Psoas muscle (tissue), 8 donors: ENCODE measurements at places on chromosomes 5 and 9. TPM values are rescaled to one million over a fixed set of nuclear protein-coding genes. Genes with fewer than 3 reads are reported as not detected.

DNA sequence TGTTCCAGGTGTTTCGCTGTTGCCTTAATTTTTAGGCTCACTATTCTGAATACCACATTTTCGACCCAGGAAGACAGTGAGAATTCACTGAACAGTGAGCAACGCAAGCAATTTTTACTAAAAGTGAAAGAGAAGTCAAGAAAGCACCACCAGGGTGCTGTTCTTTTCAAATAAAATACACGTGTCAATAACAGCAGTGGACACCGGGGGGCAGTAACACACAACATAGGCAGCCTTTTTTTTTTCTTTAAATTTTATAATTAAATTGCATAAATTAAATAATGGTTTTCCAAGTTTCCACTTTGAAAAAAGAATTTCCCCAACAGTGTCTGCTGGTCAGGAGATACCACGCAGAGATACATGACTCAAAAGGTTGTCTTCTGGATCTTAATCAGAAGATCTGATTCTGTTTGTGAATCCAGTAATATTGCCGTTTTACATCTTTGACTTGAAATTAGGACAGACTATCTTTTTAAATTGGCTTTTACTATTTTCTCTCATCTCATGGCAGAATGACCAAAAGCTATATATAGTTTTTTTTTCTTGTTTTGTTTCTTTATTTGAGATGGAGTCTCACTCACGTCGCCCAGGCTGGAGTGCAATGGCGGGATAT lies 47.1 kb upstream of the SH3GL2 start:
- DNase-seq = no peak

- DNase-seq = no peak
Measured at GRCh38 chr9:89752154-89752553, 147.3 kb downstream of the GADD45G start.

DNA sequence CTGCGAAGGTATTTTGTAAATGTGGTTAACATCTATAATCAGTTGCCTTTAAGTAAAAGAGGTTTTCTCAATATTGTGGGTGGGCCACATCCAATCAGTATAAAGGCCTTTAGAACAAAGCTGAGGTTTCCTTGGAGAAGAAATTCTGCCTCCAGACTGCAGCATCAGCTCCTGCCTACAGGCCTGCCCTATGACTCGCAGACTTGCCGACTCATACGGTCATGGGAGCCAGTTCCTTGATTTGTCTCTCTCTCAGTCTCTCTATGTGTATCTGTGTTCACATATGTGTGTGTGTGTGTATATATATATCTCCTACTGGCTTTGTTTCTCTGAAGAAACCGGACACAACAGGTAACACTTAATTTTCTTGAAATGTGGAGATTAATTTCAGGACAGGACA lies 45.3 kb downstream of the SLC36A1 start:
- DNase-seq = no peak

GRCh38 chr9:12318732-12319685 lies 374.2 kb upstream of the TYRP1 start:
- no peak for DNase-seq

DNA sequence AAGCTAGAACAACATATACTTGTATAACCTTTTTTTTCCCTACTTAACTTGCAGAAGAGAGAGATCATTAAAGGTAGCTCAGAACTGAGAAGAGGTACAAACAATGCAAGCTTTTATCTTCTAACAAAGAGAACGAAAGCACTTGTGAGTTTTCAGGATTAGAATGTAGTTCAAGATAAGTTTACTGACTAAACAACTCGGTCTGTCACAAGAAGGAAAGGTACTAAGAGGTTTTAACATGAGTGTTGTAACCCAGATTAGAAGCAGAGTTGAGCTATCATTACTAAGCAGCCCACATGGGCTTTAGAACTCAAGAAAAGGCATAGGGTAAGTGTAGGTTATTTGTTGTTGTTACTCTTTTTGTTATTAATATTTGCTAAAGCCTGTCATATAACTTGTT lies 25.2 kb downstream of the GIN1 start:
- DNase-seq = no peak

DNA sequence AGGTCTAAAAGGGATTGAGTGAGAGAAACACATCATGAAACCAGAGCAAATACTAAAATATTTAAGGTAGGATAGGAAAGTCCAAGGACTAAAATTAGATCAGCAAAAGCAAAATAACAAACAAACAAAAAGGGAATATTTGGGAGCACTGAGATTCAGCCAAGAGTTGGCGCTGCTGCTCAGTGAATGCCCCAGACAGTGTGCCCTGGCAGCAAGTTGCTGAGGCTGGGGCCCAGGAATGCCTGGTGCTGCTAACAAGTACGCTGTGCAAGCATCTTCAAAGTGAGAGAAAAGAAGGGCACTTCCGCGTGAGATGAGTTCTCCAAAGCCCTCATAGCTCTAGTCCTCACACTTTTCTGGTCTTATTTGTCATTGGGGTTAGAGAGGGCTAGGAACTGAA lies 603.3 kb downstream of the EFNA5 start:
- DNase-seq = no peak

DNA sequence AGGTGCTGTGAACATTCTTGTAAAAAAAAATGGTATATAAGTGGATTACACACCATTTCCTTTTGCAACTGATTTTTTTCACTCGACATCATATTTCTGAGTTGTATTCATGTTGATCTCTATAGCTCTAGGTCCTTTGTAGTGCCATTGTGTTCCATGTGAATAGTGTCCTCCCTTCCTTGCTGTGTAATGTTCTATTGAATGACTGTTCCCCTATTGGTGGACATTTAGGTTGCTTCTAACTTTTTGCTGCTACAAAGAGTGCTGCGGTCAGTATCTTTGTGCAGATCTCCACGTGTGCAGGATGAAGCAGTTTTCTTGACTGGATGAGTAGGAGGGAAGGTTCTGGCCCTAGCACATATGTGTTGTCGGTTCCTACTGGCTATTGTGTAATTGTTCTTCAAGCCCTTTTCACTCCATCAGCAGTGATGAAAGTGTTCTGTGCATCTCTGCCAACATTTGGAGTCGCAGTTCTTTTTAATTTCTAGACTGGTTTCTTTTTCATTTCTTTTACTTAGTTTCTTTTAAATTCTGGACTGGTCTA lies 20.2 kb downstream of the DAB2IP start:
- DNase-seq = no peak

- DNase-seq = no peak
Measured at GRCh38 chr9:137771580-137771979, 106.0 kb upstream of the CACNA1B start.

- DNase-seq = no peak
Measured at GRCh38 chr9:23651051-23651450, 175.0 kb downstream of the ELAVL2 start.

- DNase-seq = no peak
Measured at GRCh38 chr9:94610181-94610606, 16.6 kb upstream of the FBP2 start.

DNA sequence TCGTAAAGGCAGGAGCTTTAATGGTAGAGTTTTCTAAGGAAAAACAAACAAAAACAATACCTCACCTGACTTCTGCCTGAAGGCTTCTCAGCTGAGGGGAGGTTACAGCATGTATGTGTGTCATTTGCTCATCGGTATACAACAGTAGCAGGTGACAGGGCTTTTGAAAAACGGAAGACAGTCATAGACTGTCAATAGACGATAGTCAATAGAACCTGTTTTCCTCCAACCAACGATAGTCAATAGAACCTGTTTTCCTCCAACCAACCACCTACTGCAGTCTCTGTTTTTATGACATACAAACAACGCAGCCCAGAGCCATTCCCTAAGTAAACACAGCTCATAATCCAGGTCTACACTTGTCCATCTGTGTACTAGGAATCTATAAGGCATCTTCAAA lies 74.6 kb downstream of the RETREG1 start:
- DNase-seq = no peak

DNA sequence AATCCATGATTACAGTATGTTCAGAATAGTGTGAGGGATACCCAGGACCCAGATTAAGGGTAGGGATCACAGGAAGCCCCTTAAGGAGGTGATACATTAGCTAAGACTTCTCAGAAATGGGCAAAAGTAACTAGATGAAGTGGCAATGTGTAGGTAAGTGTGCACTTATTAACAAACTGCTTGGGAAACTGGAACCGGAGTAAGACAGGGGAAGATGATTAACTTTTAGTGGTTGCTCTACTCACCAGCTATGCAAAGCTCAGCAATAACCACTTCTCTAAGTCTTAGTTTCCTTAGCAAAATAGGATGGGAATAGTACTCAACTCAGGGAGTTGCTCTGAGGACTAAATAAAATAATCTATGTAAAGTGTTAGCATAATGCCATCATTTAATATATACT lies 182.2 kb downstream of the MCTP1 start:
- DNase-seq = no peak

GRCh38 chr5:150574818-150575547 lies 65.5 kb upstream of the SYNPO start:
- DNase-seq = no peak

The STARD4 gene
- 2.3 TPM for total RNA-seq

The CTXN3 gene
- 0.61 TPM for total RNA-seq

The EGFL7 gene
- total RNA-seq = 47.0 TPM

The NDUFA8 gene
- total RNA-seq = 148 TPM

The STK32A gene
- 2.6 TPM for total RNA-seq

The SLC36A2 gene
- 27.9 TPM for total RNA-seq

The MYOZ3 gene
- 29.7 TPM for total RNA-seq
